NB4 (cell line): ENCODE measurements at places on chromosomes 4 and X.

GRCh38 chrX:132563976-132564375 lies 75.1 kb upstream of the MBNL3 start:
- DNase-seq: no peak

DNA sequence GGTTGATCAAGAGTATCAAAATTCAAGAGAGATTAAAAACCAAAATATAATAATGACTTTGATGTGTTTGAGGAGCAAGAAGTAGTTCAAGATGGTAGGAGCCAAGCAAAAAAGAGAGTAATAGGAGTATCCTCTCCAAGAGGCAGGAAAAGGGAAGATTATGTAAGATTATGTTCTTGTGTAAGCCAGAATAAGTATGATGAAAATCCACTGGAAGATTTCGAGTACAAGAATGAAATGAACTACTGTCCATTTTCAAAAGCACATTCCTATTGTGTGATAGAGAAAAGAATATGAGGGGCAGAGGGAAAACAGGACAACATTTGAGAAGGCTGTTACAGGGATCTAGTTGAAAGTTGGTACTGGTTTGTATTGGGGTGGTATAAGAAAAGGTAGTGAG lies 659.6 kb upstream of the INTU start:
- DNase-seq: no peak

DNA sequence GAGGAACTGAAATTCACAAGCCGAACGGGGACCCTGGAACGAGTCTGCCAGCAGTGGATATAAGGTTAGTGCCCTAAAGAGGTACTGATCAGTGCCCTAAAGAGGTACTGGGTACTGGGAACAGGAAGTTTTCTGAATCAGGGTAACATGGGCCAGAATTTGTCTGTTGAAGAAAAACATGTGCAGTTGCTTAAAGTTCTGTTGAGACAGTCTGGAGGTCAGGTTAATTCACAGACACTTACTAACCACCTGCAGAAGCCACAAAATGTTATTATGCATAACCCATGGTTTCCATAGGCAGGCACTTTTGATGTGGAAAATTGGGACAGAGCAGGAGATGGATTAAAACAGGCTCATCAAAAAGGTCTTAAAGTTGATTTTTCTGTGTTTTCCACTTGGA lies 17.9 kb downstream of the SPIN2B start:
- no peak for DNase-seq

DNA sequence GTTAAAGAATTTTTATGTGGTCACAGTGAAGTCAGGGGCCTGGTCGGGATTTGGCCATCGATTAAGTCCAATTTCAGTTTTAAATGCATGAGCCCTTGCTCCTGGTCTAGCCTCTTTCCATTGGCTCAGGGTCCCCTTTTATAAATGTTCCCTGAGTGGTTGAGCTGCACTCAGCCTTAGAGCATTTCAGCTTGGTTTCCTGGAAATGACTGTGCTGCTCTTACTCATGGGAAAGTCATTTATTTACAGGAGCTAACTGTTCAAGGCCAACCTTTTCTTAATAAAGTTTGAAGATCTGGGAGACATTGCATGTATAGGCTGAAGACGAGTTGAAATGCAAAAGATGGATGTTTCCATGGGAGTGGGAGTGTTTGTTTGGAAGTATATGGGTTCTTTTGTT lies 98.8 kb upstream of the CLNK start:
- DNase-seq: no peak

- no peak for DNase-seq
Observed at GRCh38 chr4:136935305-136935704, 597.0 kb downstream of the PCDH18 start.

GRCh38 chrX:63327788-63328187 lies 23.3 kb downstream of the SPIN4 start:
- no peak for DNase-seq

DNA sequence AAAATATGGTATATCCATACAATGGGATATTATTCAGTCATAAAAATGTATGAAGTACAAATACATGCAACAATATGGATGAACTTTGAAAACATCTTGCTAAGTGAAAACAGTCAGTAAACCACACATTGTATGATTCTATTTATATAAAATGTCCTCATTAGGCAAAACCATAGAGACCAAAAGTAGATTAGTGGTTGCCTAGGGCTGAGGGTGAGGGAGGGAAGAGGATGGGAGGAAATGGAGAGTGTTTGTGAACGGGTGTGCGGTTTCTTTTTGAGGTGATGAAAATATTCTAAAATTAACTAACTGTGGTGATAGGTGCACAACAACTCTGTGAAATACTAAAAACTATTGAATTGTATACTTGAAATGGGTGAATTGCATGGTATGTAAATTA lies 29.6 kb downstream of the TEX11 start:
- no peak for DNase-seq

DNA sequence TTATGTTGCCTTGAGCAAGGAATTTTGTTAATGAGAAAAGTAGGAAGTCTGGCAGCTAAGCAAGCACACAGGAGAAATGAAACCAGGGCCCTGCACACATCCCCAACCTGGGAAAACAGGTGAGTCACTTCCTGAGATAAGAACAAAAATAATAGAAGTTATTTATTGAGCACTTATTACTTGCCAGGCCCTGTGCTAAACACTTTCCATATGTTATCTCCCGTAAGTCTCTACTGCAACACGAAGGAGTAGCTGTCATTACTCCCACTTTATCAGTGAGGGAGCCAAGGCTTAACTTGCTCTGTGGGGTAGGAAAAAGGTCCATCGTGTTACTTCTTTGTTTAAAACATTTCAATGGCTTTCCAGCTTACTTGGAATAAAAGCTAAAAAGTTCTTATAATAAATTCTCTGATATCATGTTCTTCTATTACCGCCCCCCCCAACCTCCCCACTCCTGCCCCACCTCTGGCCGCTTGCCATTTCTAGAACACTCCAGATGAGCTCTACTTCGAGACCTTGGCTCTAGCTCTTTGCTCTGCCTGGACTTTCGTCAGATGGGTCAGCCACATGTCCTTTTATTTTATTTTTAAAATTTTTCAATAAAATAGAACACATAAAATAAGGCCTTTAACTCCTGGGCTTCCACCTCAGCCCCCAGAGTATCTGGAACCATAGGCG lies 36.3 kb upstream of the PLAC8 start:
- no peak for DNase-seq

DNA sequence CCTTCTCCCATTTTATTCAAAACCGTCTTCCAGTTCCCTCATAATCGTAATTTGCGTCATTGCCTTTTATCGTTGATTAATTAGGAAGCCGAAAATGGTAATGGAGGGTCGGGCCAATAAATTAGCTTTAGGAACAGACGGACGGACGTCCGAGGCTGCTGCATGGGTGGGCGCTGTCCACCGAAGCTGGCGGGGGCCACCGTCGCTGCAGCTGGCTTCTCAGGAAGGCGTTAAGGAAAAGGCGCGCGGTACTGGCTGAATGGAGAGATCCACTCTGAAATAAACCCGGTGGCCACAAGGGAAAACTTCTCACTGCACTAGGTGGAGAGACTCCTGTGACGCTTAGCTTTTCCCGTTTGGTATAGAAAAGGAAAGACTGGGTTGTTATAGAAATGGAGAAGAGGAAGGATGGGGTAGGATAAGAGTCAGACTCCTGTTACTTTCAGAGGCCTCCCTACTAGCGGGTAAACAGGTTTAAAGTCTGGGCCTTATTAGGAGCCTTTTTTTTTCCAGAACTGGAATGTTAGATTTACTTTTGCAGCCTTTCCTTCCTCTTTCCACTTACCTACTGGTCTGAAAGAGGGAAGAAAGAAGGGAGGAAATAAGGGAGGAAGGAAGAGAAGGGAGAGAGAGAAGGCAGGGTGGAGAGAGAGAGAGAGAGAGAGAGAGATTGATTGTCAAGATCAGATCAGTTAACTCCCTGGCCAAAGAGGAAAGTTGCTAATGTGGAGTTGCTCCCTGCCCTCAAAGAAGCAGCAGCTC lies 11.3 kb upstream of the PRDM8 start:
- no peak for DNase-seq
